ENCODE measurements at places on chromosomes 1 and 21. TPM values are rescaled to one million over a fixed set of nuclear protein-coding genes. Genes with fewer than 3 reads are reported as not detected.

Gene ADGRB2
- 3.7 TPM for total RNA-seq

Gene CYP2J2
- total RNA-seq, result not detected

Gene NCAM2
- 43.4 TPM for total RNA-seq

Gene ATP1A2
- 1.2 TPM for total RNA-seq

Gene UBAP2L
- total RNA-seq, result 85.1 TPM

Gene CFAP57
- 2.0 TPM for total RNA-seq

Gene ADAMTSL4
- total RNA-seq, result 15.9 TPM

Gene FGR
- total RNA-seq, result 17.9 TPM

Gene KCNE2
- total RNA-seq, result not detected

Gene USP1
- total RNA-seq, result 93.5 TPM

Gene GPR89A
- total RNA-seq, result 39.1 TPM

Gene RHCE
- total RNA-seq, result not detected

Gene DCST1
- 3.5 TPM for total RNA-seq

Gene RCSD1
- total RNA-seq, result 21.3 TPM

Gene TDRD5
- total RNA-seq, result not detected

Gene DPYD
- total RNA-seq, result 59.8 TPM

Gene DYNLT5
- total RNA-seq, result not detected

Gene FCRL5
- total RNA-seq, result 1.3 TPM

Gene CIART
- total RNA-seq, result not detected

Gene CHIA
- 0.14 TPM for total RNA-seq

Gene PADI1
- not detected for total RNA-seq

Gene STUM
- total RNA-seq, result 9.1 TPM

Gene OR14I1
- total RNA-seq, result not detected

Gene OR2T29
- total RNA-seq, result not detected

Gene RAB25
- 5.5 TPM for total RNA-seq

Gene S100A1
- total RNA-seq, result not detected

Gene XCL1
- total RNA-seq, result 0.55 TPM

Gene OPRD1
- total RNA-seq, result not detected

Gene NKAIN1
- not detected for total RNA-seq

Gene OR10J1
- total RNA-seq, result not detected

Gene LCE2C
- not detected for total RNA-seq

Gene RPF1
- total RNA-seq, result 32.2 TPM

Gene UCHL5
- 26.8 TPM for total RNA-seq

Gene AMY1C
- not detected for total RNA-seq

Gene CATSPERE
- total RNA-seq, result 16.8 TPM

Gene SIK1
- 6.4 TPM for total RNA-seq

Gene RHEX
- 6.4 TPM for total RNA-seq

Gene XPR1
- total RNA-seq, result 29.7 TPM

Gene NLRP3
- total RNA-seq, result 2.8 TPM

Gene APOBEC4
- total RNA-seq, result 0.40 TPM

Gene PGLYRP4
- total RNA-seq, result not detected
